ENCODE measurements at places on chromosomes 16 and 17.

- no peak for DNase-seq
These were observed 45.0 kb upstream of the SMURF2 start for GRCh38 chr17:64707050-64707591.

DNA sequence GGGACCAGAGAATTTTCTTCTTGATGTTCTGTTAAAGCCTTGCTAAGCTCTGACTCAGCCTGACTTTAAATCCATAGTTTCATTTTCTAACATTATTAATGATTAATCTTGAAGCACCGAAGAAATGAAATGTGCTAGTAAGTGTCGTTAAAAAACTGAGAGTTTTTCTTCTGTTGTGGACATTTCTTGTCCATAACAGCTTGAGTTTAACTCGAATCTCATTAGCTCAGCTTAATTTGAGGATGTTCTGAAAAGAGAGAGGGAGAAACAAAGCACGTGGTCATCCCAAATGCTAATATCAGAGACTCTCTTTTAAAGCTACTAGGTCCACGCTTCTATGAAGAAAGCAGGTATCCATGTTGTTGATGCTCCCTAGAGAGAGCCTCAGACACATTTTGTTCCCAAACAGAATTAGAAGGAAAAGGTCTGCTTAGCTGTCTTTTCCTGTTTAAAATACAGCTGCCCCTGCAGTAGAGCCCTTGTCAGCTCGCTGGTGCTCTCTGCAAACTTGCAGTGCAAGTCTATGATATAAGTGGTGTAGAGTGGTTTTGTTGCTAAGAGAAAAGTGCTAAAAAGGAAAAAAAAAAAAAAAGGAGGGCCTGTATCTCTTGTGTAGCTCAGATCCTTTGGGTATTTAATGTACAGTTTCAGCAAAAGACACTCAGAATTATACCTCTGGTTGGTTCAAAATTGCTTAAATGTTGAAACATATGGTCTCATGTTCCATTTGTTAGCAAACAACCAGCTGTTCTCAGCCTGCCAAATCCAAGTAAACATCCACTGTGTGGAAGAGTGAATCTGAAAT is 191.1 kb upstream of the TBX2 start:
- no peak for DNase-seq

GRCh38 chr17:73914536-73915274 is 270.5 kb upstream of the SDK2 start:
- DNase-seq: no peak

- no peak for DNase-seq
These were observed 18.9 kb upstream of the HOXB9 start for GRCh38 chr17:48644910-48645557.
